Mesenteric fat pad (tissue), 1 donor: ENCODE measurements at places on chromosomes 1 and 21. TPM values are rescaled to one million over a fixed set of nuclear protein-coding genes. Genes with fewer than 3 reads are reported as not detected.

Gene RGS1
- total RNA-seq, result 35.9 TPM

Gene TMIGD3
- 13.7 TPM for total RNA-seq

DNA sequence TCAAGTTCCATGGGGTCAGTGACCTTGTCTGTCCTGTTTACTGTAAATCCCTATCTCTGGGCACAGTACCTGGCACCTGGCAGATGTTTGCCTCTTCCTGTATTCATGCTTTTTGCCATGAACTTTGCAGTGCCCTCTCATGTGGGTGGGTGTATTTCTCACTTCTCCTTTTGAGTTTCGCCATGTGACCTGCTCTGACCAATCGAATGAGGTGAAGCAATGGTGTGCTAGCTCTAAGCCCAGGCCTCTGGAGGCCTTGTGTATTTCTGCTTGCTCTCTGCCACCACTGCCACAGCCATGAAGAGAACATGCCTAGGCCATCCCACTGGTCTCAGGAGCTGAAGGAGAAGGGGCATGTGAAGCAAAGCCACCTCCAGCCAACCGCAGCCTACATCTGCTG, 185.5 kb upstream of the ZC3H12A start:
- DNase-seq, result no peak

GRCh38 chr1:1461721-1462317, 9.7 kb upstream of the ATAD3B start:
- DNase-seq, result no peak

DNA sequence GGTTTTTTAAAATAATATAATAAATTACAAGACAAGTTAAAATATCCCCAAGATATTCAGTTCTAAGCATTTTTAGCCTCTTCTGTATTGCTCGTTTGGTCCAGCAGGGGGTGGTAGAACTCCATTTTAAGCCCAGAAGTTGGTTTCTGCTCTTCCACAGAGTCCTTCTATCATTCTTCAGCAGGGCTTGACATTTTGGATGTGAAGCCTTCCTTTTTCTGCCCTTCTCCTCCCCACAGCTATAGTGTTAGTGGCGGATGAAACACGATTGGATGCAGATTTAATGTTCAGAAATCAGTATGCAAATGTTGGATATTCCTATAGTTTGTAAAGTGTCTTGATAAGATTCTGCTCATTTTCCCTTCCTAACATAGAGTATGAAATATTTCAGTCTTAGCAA, 1.4 kb downstream of the NCAM2 start:
- DNase-seq, result no peak

DNA sequence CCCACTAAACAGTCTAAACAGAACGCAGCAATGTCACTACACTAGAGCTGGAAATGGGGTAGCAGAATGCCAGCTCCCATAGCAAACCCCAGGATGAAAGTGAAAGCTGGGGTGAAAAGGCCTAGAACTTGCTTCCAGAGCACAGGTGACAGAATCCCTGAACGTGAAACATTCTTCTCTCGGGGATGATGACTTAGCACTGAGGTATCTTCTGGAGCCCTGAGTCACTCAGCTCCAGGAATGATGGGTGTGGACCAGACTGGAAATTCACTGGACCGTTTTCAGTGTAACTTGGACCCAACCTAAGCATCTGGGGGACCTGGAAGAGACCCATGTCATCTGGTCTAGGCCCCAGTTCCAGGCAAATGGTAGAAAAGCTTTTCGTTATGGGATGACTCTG, 108.9 kb downstream of the CDC7 start:
- no peak for DNase-seq

- no peak for DNase-seq
These were observed 54.0 kb downstream of the APP start for GRCh38 chr21:26116456-26117011.

- DNase-seq, result no peak
These were observed at the start of gene FYB2 for GRCh38 chr1:56819387-56819899. FYB2 (minus strand) TSS chr1:56819404; CDS start chr1:56819290, 114 bp downstream.

DNA sequence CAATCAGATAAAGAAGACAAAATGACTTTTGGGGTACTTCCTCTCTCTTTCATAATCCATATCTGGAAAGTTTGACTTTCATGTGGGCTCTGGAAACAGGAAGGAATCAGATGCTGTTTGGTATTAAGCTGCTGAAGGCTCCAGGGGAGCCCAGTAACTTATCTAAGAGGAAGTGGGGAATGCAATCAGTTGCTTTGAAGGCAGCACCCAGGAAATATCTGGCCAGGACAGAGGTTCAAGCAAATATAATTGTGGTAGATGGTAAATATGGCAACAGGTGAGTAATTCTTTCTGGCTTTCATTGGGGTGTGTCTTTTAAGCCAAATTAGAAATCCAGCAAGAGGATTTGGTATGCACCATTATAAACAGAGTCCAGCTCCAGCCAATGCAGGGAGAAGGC, 44.4 kb downstream of the COLGALT2 start:
- DNase-seq, result no peak

- DNase-seq, result no peak
These were observed 101.9 kb upstream of the ACTL8 start for GRCh38 chr1:17653276-17653675.

DNA sequence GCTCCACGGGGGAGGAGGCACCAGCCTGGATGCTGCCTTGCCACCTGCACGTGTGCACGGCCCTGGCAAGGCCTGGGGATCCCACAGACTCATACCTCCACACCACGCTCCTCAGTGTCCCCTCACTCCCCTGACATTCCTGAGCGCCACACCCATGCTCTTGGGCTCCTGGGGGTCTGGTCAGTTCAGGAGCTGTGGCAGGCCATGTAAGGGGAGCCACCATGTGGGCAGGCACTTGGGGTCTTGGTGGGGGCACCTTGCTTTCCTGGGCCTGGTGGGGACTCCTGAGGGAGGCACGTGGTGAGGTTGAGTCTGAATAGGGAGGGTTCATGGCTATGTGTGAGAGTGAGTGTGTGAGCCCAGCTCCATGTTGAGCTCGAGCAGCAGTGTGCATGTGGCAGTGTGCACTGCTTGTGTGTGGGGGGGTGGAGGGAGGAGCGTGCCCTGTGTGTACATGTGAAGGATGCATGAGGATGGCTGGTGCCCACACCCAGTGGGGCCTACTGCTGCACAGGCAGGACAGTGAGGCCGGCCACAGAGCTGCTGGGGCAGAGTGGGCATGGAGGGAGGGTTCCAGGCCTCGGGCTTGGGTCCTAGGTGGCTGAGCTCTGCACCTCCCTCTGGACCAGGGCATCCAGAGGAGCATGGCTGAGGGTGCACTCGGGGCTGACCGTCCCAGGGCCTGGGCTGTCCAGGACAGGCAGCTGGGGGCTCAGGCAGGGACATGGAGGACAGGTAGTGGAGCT, 1.6 kb downstream of the GJC2 start:
- no peak for DNase-seq

GRCh38 chr1:3987669-3988235, 87.7 kb upstream of the C1orf174 start:
- DNase-seq, result no peak
